ENCODE measurements at places on chromosomes 6 and 20.

- DNase-seq = no peak
Observed at GRCh38 chr6:129181001-129181400, 298.1 kb downstream of the LAMA2 start.

DNA sequence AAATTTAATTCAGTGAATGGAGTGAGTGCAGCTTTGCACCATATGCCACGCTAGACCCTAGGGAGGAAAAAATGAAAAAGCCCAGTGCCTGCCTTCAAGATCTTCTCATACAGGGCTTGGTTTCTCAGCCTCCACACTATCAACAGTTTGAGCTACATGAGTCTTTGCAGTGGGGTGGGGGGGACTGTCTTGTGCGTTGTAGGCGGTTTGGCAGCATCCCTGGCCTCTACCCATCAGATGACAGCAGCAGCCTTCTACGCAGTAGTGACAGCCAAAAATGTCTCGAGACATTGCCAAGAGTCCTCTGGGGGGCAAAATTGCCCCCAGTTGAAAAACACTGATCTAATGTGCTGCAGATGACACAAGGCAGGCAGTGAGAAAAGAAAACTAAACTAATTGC is 6.2 kb downstream of the CDH22 start:
- DNase-seq = no peak

GRCh38 chr6:26152226-26153101 is 65.2 kb downstream of the HFE start:
- no peak for DNase-seq

- DNase-seq = no peak
Observed at GRCh38 chr6:1610497-1611321, 994 bp downstream of the FOXC1 start.

GRCh38 chr6:34242252-34243130 is 5.8 kb downstream of the HMGA1 start:
- DNase-seq = no peak
